CD4-positive, alpha-beta T cell treated with Interleukin-4 for 1 hour (primary cell): ENCODE measurements at places on chromosomes 5 and 9.

- DNase-seq = no peak
These were observed 44.1 kb downstream of the ADGRV1 start for GRCh38 chr5:90602681-90603080.

GRCh38 chr5:34722183-34722582 lies 66.1 kb downstream of the RAI14 start:
- DNase-seq = no peak

GRCh38 chr5:7478459-7478858 lies 82.5 kb downstream of the ADCY2 start:
- DNase-seq = no peak

- no peak for DNase-seq
These were observed 266.8 kb downstream of the ARHGEF28 start for GRCh38 chr5:73892806-73893205.

GRCh38 chr5:136615251-136616119 lies 250.1 kb upstream of the TRPC7 start:
- DNase-seq = no peak
